Activated T-cell treated with anti-CD3 and anti-CD28 coated beads, Interleukin-2, amount 50 U/mL, for 4 hours (primary cell): ENCODE measurements at places on chromosomes 7 and 10.

GRCh38 chr7:131524703-131525102, 31.7 kb downstream of the PODXL start:
- no peak for DNase-seq

GRCh38 chr10:23980094-23980493, 228.8 kb upstream of the KIAA1217 start:
- DNase-seq, result no peak

GRCh38 chr7:734808-735207, 7.7 kb upstream of the PRKAR1B start:
- DNase-seq, result no peak

GRCh38 chr10:29611781-29612381, 22.9 kb downstream of the SVIL start:
- no peak for DNase-seq

DNA sequence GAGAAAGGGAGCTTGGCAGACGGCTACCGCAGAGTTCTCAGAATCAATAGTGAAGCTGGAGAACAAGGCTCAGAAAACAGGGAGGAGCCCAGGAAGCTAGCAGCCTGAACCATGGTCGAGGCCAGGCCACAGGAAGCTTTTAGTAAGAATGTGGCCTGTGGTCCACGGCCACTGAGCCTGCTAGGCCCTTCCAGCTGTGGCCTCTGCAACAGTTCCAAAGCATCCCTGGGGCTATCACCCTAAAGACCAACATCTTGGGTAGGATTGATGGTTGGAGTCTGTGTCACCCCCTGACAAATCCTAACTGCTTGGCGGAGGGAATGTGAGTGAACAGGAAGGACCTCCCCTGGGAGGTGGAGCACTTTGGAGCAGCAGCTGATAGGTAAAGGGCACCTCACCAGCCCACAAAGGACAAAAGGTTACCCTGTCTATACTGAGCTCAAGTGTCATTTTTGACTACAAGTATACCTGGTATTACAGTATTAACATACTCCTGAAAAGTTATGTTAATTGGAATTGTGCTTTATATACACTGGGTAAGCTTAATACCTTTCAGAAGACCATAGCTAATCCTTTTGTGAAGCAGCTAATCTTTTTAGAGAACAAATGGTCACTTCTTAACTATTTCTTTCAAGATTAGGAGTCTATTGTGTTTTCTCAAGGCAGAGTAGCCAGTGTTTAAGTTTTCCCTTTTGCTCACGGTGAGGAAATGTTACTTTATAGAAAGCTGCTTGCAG, 18.7 kb downstream of the PTPRE start:
- no peak for DNase-seq
